ENCODE measurements at places on chromosomes 1 and 21.

- no peak for DNase-seq
Observed at GRCh38 chr1:160883581-160884513, 1.1 kb downstream of the ITLN1 start.

DNA sequence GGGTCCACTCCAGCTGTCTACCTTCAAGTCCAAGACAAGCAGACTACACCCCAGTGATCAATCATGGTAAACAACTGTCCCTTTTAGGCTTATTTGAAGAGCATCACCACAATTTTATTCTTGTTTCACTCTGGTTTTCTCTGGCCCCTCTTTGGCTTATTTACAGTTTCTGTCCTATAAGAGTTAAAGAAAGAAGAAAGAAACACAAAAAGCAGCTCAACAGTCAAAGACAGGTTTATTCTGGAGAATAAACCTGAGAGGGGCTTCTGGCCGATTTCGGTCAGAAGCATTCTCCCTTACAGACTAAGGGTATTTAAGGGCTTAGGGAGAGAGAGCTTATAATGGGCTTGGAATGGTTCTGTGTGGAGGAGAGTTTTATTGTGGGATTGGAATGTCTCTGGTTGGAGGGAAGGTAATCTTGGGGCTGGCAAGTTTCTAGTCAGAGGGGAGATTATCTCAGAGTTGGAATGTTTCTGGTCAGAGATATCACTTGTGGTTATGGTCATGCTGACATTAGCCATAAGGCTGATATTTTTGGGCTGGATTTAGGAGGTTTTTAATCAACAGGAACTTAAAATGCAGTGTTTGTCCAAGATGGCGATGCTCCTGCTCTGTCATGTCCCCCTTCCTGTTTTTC, 161.0 kb downstream of the URB2 start:
- no peak for DNase-seq

DNA sequence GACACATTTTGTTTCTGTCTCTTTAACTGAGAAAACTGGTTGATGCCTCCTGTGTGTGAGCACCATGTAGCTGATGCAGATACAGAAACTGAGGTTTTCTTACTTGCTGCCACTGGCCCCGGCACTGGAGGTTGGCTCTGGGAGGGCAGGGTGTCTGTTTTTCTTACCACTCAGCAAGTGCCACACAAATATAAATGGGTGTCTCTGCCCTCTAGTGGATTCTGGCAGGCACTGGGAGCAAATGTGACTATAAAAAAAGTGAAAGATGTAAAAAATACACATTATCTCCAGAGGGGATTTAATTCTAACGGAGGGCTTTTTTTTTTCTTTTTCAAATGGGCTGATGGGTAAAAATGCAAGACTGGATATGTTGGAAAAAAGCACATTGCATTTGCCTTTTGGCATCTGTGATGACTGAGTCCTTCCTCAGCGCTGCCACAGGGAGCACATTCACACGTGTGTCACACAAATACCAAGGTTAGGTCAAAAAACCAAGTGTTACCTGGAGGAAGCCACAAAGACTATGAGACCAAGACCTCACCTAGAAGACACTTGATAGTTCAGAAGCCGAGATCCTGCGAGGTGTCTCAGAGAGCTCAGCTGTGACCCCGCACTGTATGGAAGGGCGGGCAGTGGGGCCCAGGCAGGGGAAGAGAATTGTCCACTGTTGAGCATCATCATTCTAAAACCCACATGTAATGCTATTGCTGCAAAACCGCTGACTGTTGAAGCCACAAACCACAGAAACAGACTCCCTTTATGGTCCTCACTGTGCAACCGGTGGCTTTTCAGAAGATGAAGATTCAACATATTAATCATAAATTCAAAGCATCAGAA, 18.9 kb downstream of the PGBD2 start:
- DNase-seq: peak; percentile 72

DNA sequence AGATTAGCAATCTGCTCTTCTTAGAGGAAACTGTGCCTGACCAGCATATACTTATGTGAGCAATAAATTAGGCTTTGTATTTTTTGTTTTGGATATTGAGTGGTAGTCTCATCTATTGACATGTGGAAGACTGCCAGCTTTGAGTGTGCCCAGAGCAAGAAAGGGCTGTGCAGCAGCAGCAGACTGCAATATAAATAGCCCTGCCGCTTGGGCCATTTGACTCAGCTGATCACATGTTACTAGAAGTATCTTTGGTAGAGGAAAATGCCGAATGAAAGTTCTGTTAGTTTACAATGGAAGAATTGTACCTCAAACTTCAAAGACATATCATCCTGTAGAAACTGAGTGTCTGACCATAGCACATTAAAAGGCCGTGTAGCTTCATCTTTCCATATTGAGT, 9.1 kb upstream of the PSMB2 start:
- no peak for DNase-seq

DNA sequence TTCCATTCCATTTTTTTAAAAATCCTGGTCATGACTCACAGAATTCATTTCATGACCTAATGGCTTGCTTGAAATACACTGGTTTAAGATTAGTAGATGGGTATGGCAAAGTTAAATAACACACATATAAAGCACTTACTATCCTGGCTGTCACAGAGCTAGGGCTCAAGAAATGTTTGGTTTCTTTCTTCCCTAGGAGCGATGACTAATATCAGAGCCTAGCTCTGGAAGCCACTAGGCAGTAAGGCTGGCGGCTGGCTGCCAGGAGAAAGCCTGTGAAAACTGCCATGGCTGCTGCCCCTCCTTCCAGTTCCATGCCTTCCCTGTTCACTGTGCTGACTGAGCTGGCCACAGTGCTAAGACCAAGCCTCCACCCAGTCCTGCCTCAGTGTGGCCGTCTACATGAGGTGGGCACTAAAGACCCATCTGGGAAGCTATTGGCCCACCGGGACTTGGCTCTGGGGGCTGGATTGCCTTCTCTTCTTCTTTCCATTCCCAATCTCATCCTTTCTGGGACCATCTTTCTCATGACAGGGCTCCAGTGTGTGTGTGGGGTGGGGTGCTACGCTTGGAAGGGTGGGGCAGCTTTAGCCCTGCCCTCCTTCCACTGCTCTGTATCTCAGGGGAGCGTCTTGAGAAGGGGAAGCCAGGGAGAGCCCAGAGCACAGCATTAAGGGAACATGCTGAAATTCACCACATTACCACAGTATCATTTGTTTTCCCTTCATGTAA, 10.8 kb upstream of the ASCL5 start:
- peak; percentile 89 for DNase-seq

DNA sequence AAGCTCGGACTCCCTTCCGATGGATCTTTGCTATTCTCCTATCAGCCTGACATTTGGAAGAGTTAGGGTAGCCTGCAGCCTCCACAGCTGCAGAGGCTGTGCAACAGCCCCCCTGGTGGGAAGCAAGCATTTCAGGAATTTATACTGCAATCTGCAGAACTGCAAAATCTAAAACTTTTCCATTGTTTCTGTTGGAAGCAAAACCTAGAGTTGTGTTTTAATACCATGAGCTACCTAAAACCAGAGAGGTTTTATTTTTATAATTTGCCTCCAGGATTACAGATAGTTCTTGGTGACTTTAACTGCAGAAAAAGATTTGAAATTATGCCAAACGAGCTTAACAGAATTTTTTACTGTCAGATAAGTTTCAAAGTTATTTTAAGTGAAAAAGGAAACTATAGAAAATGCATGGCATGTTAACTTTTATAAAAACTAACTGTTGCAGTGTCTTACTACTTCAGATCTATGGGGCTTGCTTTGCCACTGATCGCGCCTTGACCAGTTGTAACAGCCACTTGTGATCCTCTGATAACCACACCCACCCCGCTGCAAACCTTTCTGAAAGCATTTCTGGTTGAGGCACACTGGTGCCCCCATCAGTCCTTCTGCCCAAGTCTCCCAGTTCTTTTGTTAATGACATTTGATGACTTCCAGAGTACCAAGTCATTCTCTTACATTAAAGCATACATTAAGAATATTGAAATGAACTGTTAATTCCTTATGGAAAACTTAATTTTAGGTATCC, 64.8 kb downstream of the PRDM2 start:
- DNase-seq: peak; percentile 41

GRCh38 chr21:34105947-34106541, 32.7 kb downstream of the MRPS6 start:
- peak; percentile 30 for DNase-seq

DNA sequence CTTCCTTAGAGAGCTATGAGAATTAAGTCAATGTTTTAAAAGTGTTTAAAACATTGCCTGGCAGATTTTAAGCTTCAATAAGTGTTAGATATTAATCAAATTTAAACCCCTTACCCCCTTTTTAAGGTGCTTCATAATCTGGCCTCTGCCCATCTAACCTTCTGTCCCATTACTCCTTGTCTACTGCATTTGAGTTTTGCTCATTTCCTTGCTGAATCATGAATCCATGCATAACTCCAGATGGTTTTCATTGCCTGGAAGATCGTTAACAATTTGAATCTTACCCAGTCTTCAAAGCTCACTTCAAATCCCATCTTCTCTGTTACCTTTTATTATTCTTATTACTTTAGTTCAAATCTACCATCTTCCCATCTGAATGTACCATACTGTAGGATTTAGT, 4.6 kb downstream of the HJV start:
- DNase-seq: peak; percentile 43

DNA sequence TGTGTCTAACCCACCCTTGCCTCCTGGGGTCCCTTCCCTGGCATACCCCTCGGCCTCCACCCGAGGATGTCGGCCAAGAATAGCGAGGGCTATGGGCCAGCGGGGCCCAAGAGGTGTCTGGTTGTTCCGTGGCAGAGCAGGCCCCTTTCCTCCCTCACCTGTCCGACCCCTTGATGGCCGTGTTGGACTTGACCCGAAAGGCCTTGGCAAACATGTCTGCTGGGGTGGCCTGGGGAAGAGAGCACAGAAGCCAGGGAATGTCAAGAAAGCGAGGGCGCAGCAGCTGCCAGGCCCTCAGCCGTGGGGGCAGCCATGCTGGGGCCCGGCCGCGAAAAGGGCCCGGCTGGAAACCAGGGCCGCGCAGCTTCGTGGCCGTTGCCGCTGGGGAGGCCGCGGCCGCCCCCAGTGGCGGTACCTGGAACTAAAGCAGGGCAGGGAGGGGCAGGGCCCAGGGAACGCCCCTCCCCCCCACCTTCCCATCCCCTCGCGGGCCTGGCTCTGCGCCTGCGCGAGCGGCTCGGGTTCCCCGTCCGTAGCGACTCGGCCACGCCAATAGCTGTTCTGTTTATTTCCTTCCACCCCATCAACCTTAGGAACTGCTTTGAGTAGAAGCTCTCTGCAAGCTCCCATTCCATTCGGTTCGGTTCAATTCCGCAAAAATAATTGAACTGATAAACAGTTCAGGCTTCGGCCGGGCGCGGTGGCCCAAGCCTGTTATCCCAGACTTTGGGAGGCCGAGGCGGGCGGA, at the start of gene EIF2D:
TSS of gene EIF2D (minus strand) at position 337 of the 748 bp plus-strand sequence. CDS start at position 214, 123 bp downstream.
- peak; percentile 89 for DNase-seq

- DNase-seq: no peak
Observed at GRCh38 chr21:25710550-25710949, 24.2 kb downstream of the ATP5PF start.

DNA sequence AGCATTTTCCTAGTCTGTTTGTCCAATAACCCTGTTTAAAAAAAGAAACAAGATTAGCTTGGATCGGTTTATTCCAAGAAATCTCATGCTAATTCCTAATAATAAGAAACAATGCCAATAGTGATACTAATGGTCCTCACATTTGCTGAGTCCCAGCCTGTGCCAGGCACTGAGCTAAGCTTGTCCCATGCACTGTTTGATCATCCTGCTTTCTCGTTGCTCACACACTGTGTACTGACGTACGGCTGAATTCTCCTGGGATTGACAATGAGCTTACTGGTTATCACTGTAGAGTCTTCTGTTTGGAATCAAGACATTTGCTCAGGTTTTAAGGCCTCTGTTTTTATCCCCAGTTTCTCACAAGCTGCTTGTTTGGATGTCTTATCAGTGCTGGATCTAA, 71.1 kb downstream of the CACNA1E start:
- DNase-seq: no peak

DNA sequence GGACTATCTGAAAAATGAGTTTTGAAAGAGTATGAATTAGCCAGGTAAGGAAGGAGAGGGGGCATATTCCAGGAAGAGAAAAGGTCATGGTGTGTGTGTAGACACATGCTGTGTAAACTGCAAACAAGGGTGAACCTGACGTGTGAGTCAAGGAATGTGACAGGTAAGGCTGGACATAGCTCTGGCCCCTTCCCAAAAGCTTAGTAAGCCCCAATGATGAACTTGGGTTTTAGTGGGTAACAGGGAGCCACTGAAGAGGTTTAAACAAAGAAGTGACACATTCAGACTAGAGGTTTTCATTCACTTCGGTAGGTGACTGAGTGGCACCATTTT, 36.7 kb downstream of the EGLN1 start:
- DNase-seq: no peak

GRCh38 chr1:53740621-53741105, 1.7 kb upstream of the GLIS1 start:
- DNase-seq: peak; percentile 91

GRCh38 chr1:180217006-180217405, 13.1 kb upstream of the LHX4 start:
- DNase-seq: peak; percentile 18

- peak; percentile 15 for DNase-seq
Observed at GRCh38 chr1:75233302-75233929, 99.2 kb downstream of the LHX8 start.

GRCh38 chr21:45636951-45637646, 6.4 kb upstream of the PCBP3 start:
- no peak for DNase-seq

- DNase-seq: no peak
Observed at GRCh38 chr1:224262373-224263054, 67.5 kb downstream of the NVL start.

DNA sequence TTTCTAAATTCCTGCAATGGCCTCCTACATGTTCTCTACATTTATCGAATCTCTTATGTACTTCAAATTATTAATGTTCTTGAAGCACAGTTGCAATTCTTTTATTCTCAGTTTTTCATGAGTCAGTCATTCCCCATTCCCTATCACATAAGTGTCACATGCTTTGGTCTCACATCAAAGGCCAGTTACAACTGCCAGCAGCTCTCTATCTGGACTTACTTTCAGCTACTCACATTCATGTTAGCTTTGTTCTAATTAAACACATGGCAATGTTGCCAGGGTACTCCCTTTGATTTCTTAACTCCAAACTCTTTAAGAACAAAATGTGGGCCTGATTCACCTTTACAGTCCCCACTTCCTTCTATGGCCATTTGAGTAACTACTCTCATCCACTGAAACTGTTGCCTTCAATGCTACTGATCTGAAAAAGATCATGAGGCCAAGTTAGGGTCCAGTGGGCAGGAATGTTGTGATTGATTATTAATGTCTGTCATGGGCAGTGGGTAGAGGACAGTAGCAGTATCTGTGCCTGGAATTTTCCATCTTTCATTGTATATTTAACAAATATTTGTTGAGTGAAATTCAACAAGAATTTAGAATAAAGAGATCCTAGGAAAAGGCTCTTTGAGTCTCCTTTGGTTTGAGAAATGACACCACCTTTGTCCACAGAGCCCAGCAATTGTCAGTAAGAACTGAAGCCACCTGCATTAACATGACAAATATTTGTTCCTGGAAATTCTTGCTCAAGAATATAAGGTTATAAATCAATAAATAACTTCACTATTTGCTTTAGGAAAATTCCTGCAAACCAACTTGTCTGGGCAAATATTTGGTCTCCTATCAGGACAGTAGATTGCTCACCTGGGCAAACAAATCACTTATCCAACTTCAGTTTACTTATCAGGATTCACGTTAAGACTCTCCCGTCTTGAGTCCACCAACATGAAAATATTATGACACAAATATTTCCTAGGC, 153.6 kb upstream of the SAMSN1 start:
- no peak for DNase-seq

- peak; percentile 57 for DNase-seq
Observed at GRCh38 chr1:7993593-7994479, 32.3 kb downstream of the ERRFI1 start.
